ENCODE measurements at places on chromosomes 5 and 9.

DNA sequence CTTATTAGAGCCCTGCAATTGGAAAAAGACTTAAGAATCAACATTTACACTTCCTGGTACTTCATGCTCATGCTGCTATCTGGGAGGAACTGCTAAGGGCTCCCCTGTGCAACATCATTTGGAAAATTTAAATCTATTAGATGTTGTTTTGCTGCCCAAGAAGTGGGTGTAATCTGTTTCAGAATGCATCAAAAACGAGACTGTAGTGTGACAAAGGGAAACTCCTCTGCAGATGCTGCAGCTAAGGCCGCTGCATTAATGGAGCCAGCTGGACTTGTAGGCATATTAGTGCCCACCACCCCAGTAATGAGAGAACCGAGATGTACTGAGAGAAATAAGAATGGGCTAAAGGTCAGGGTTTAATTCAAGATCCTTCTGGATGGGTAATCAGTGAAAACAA lies 11.1 kb upstream of the PAIP1 start:
- DNase-seq = no peak

GRCh38 chr9:75880618-75881017 lies 9.9 kb upstream of the PCSK5 start:
- no peak for DNase-seq

DNA sequence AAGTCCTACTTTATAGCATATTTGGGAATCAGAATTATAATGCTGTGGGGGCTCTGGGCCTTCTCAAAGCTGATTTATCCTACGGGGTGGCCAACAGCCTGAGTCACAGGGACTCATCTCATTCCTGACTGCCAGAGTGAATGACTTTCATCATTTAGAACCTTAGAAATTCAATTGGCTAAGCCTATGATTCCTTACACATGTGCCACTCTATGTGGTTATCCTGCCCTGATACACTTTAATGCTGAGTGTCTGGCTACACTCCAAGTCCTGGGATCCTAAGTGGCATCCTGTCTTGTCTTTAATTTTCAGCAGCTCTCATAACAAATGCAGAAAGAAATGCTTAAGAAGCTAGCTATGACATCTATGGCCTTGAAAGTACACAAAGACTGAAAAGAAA lies 75.2 kb upstream of the FREM1 start:
- no peak for DNase-seq

DNA sequence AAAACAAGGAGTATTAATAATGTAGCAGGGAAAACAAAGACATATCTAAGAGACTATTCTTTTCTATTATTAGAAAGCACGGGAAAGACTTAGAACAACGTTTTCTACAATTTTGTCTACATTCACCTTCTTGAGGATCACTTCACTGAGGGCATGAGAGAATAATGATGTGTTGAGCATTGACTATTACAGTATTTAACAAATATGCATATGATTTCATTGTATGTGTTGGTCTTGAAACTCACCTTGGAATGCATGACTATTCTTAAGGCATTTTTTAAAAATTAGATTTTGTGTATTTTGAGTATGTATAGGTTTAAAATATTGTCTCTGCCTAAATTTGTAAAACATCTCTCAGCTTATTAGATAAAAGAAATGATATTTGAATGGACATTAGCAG lies 1.2 kb downstream of the FSD1L start:
- no peak for DNase-seq

- no peak for DNase-seq
These were observed 43.2 kb upstream of the NKX2-5 start for GRCh38 chr5:173278172-173278571.

DNA sequence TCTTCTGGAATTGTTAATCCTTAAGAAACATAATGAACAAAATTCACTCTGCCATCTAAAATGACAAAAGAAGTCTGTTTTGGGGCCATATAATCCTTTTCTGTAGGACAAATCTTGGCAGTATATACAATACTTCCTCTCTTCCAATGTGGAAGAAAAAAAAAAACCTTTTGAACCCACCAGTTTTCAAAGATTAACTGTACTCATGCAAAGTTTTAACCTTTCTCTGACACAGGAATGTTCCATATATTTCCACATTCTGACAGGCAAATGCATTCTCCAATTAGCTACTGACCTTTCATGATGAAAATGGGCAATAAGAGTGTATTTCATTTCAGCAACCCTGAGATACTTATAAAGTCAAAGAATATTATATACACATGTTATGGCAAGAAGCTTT lies 65.4 kb downstream of the RNF130 start:
- no peak for DNase-seq

GRCh38 chr5:55429613-55430253 lies 105.0 kb downstream of the PLPP1 start:
- no peak for DNase-seq

- peak; percentile 70 for DNase-seq
These were observed 23.6 kb upstream of the TNFSF8 start for GRCh38 chr9:114953959-114954358.

DNA sequence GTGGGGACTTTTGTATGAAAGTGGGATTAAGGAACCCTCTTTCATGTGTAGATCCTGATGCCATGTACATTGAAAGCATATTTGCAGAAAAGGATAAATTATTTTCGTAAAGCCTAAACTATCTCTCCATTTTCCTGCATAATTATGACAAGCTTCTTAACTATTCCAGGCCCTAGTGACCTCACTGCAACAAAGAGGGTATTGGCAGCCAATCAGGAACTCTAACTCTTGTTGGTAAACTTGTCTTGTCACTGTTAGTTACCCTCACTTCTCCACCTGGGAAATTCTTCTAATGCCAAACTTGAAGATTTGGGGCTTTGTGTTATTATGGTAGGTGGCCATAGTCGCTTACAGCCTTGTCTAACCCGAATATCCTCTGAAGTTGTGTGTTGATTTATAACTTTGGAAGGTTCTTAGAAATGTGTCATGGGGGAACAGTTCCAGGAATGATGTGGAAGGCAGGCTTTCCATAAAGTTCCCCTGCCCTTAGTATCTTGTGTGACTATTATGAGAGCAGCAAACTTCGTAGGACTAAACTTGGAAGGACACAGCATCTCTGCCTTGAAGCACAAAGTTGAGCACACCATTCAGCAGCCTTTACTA lies 52.5 kb downstream of the IQGAP2 start:
- DNase-seq = no peak

DNA sequence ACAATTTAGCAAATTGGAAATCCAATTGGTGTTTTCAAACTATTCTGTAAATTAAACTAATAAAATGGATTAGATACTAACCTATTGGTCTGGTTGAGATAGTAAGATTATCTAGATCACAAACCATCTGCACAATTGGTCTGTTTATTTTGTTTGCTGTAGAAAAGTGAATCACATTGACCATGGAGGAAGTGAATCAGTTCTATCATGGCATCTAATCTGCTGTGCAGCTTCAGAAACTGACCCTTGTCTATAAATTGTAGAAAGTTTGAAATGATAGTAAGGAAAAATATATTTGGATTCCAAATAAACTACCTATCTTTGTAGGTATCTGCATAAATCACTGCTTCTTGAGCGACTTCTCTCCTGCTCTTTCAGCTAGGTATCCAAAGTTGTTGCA lies 1865.4 kb downstream of the MAT2B start:
- DNase-seq = no peak

GRCh38 chr9:138038244-138038671 lies 160.7 kb downstream of the CACNA1B start:
- DNase-seq = no peak

DNA sequence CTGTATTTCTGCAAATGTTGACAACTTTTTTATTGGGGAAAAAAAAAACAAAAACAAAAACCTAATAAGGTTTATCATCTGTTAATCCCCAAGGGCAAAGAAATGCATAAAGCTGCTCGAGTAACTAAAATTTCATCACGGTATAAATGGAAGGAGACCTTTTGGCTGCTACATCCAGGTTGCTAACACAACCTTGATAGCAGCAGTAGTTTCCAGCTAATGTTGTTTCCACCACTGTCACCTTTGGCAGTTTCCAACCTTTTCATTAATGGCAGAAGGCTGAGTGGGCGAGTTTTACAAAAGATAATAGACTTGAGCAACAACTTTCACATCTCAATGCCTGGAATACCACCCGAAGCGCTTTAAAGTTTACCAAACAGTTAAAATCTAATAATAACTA lies 8.5 kb downstream of the PAIP1 start:
- DNase-seq = no peak

DNA sequence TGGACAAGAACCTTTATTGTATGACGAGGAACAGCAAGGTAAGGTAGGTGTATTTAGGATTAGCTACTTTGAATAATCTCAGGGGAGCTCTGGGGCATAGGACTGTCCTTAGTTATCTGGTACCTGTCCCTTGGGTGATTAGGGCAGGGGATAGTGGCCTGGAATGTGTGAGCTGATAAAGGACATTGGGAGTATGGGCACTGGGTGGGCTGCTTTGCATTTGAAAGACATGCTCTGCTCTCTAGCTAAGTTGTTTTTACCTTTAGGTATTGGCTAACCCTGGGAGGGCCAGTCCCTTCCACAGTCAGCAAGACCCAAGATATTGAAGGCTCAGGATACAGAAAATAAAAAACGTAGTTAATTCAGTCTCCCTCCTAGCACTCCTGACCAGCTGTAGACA lies 282.8 kb upstream of the C9orf72 start:
- DNase-seq = no peak

DNA sequence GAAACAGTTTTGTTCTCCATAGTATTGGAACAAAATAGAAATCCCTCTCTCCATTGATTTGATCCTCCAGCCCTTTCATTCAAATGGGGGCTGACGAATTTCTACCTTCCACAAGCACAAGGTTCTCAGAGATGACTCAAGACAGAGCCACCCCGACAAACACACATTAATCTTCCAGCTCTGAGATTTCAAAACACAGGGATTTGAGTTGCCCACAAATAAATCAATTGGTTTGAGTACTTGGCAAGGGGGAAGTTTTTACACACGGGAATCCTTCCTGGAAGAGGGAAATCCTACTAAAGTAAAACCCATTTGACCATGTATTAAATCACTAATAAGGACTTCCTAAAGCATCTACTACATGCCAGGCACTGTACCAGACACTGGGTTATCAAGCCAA lies 5.4 kb downstream of the ADRA1B start:
- no peak for DNase-seq

DNA sequence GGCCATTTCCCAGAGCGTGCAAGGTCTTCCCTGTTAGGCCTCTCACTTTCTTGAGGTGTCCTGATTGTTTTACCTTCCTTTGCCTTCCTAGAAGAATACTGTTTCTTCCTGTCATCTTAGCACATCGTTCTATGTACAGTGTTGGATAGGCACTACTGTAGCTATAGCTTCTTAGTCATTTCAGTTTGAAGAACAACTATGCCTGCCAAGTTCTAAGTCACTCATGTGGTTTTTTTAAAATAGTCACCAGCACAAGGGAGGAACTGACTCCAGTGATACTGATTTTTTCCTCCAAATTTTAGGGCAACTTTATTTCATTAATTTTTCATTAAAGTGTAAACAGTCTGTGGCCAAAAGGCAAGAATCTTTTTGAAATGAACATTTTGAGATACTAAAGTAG lies 122.4 kb upstream of the NR5A1 start:
- peak; percentile 76 for DNase-seq

DNA sequence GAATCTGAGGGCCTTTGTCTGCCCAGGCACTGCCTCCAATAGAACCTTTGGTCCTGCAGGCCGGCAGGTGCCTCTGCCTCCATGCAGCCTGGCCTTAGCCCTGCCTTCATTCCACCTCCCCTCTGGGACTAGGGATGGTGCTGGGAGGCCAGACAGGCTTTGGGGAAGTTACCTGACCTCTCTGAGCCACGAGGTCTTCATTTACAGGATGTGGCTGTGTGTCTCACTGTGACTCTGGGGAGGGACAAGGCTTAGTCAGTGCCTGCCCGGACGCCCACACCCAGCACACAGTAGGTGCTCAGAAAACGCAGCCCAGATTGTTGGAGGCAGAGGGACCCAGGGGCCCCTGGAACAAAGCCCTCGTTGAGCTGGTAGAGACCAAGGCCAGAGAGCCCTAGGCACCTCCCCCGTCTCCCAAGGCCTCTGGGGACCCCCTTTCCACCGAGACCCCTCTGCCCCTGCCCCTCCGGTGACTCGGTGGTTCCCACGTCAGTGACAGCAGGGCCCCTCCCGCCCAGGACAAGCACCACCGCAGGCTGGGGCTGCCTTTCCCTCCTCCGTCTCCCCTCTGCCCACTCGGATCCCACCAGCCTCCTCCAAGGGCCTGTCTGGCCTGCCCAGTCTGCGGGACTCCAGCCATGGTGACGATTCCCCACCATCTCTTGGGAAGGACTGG lies 46.9 kb upstream of the EGFL7 start:
- no peak for DNase-seq

DNA sequence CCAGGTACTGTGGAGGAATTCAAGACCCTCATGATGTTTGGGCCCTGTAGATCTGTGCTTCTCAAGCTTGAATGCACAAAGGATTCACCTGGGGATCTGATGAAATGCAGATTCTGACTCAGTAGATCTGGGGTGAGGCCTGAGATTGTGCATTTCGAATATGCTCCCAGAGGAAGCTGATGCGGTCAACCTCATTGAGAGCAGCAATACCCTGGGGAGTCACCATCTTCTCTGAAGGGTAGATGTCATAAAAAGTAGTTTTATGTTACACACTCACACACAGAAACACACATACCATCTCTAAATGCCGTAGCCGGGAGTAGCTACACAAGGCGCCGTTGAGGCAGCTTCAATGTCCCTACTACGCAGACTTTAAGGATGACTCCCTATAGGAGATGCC lies 55.8 kb upstream of the CPEB4 start:
- DNase-seq = no peak

Measured in HFFc6 (cell line).